ENCODE measurements at places on chromosomes 12 and 14.

DNA sequence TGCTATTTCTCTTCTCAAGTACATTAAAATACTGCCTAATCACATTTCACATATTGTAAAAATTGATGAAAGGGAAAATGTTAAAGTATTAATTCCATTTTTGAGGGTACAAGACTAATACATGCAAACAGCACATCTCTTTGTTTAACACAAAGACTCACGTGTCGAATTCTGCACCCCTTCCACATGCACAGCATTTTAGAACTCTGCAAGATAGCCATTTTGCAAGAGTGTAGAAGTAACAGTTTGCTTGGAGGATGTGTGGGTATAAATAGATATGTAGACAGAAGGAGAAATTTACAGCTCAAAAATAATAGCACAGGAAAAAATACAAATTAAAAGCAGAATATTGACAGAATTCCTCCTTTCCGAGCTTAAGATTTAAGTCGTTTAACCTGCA, 2.5 kb downstream of the GRIN2B start:
- DNase-seq: no peak

GRCh38 chr12:8696442-8697090, 1.2 kb upstream of the RIMKLB start:
- DNase-seq: no peak

DNA sequence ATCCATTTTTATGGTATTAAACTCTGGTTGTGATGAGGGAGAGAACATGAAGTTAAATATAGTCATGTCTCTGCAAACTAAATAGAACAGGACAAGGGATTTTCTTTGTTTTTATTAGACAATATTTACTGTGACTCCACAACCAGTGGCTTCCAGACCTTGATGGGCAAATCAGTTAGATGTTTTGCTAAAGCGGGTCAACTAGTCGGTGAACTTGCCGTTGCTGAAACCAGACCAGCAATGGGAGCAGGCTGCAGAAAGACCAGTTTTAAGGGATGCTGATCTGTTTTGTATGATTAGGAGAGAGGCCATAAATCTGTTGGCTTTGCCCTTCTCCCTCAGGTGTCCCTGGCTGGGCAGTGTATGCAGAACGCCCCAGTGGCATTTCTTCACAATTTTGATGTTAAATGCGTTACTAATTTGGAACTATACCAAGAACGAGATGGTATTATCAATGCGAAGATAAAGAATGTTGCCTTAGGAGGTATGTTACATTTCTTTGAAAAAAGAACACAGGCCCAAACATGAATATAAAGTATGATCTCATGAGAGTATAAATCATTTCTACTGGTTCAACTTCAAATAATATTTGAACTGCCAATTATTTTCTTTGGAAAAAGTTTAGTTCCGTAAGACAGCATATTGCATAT, 19.4 kb downstream of the TCTN2 start:
- DNase-seq: no peak

GRCh38 chr12:10654003-10654402, 19.8 kb downstream of the STYK1 start:
- DNase-seq: no peak

GRCh38 chr14:33493266-33493665, 457.6 kb downstream of the EGLN3 start:
- DNase-seq: no peak

DNA sequence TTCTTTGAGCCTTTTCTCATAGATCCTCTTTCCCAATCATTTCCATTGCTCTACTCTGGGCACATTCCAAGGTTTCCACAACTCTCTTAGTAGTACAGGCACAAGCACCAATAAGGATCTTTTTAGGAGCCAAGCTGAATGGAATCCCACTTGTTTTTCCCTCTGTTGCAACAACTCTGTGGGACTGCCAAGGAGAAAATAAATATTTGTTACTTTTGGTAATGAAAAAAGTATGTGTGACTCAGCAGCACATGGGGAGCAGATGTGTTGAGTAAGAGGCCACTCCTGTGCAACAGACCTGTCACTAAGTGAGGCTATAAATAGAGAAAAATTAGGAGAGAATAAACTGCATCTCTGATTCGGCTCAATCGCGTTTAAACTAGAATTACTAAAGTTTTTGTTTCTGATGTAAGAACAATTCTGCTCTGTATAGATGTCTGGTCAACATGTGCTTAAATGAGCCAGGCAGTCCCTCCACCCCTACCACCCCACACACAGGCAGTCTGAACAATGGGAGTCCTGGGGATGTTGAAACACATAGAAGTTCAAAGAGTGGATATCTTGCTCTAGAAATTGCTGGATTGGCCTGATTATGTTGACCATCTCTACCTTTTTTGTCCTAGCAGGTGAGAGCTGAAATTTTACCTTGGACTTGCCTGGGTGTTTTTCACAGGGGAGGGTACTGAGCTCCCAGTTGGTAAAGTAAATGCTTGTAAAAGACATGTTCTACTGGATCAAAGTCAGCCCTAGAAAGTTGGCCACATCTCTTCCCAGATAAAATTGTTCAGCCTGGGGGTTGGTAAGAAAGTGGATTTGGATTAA, 244.3 kb upstream of the NOVA1 start:
- no peak for DNase-seq

DNA sequence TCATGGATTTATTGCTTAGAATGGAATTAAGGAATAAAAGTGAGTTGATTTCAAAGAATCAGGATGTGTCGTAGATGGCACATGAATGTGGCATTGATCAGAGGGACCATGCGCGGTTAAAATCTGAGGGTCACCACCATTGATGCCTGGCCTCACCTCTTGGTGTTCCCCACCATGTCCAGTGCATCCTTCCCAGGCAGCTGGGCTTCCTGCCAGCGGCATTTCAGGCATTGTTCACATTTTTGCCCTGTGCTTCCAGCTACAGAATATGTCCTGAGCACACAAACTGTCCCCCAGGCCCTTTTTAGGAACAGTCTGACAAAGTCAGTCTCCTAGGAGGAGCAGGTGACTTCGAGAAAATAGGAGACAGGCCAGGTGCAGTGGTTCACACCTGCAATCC, 42.0 kb upstream of the TSPAN9 start:
- DNase-seq: no peak

DNA sequence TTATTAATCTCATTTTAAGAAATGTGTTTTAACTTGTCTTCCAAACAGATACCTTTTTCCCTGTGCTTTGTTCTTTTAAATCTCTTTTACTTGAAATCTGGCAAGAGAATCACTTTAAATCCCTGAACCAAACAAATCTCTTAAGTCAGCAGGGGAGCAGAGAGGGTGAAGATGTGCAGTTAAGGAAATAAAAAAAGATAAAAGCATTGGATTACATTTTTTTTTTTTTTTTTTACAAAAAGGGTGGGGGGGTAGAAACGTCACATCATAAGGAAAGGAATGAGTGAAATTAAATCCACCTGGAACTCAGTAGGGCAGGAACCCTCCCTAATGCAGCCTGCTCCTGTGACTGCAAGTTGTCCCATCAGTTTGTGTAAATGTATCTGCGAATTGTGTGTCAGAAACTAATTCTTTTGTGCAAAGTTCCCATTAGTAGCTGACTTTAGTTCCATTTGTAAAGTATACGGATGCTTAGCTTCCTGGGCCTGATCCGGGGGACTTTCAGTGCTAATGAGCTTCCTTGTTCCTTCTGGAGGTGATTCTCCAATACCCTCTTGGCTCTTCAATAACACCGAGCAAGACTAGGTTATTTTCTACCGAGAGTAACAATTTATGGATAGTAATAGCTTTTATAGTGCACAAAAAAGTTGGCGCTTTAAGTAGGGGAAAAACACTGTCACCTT, 1.5 kb downstream of the TTC6 start:
- no peak for DNase-seq

- no peak for DNase-seq
These were observed 63.6 kb downstream of the DAAM1 start for GRCh38 chr14:59251811-59252771.

- DNase-seq: no peak
These were observed 32.7 kb upstream of the SYT10 start for GRCh38 chr12:33472299-33472698.

All from CD4-positive, alpha-beta T cell treated with Interleukin-2 at 100 ng/mL for 4 hours (primary cell).